Inflammatory macrophage treated with lipopolysaccharide for 1 hour (primary cell): ENCODE measurements at places on chromosomes 7 and 10.

DNA sequence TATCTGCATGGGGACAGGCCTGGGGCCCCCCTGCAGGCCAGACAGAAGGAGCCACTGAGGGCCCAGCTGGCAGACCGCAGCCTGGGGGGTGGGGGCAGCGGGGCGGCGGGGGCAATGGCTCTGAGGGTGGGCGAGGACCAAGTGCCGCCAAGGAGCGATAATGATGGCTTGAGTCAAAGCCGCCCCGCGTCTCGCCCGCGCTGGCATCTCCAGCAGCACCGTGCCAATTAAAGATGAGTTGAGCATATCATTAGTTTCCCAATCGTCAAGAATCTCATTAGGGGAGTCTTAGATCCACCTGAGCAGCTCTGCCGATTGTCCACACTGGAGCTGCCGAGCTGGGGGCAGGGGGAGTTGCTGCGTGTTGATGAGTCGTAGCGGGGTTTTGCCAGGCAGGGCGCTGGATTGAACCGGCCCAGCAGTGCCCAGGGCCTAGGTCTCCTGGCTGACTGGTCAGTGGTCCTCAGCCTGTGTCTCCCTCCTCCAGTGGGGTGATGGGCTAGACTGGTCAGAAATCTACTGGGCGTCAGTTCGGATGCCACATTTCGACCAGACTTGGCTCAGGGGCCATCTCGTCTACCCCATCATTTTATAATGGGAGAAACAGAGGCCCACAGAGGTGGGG is 41.0 kb upstream of the PSMG3 start:
- no peak for DNase-seq

- DNase-seq, result peak; percentile 11
These were observed 44.3 kb upstream of the ZC3HAV1 start for GRCh38 chr7:139153832-139154231.

DNA sequence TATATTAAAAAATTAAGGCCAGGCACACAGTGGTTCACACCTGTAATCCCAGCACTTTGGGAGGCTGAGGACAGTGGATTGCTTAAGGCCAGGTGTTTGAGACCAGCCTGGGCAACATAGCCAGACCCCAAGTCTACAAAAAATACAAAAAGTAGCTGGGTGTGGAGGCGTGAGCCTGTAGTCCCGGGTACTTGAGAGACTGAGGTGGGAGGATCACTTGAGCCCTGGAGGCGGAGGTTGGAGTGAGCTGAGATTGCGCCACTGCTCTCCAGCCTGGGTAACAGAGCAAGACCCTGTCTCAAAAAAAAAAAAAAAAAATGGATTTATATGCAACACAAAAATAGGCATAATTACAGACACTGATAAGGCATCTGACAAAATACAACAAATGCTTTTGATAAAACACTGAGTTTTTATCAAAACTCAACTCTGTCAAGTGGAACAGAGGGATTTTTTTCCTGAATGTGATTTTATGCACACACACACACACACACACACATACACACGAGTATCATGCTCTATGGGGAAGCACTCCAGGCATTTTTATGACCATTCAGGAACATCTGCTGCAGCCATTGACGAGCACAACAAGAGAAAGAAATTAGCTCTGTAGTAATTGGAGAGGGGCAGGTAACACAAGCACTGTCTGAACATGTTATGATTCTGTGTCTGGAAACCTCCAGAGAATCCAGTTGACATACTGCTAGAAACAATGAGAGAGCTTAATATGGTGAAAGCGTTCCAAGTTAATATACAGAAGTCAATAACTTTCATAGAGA is 193.1 kb downstream of the WDR37 start:
- no peak for DNase-seq

GRCh38 chr10:111578076-111578475 is 501.2 kb downstream of the ADRA2A start:
- DNase-seq, result no peak

GRCh38 chr10:4331150-4331549 is 494.9 kb upstream of the AKR1E2 start:
- DNase-seq, result no peak

DNA sequence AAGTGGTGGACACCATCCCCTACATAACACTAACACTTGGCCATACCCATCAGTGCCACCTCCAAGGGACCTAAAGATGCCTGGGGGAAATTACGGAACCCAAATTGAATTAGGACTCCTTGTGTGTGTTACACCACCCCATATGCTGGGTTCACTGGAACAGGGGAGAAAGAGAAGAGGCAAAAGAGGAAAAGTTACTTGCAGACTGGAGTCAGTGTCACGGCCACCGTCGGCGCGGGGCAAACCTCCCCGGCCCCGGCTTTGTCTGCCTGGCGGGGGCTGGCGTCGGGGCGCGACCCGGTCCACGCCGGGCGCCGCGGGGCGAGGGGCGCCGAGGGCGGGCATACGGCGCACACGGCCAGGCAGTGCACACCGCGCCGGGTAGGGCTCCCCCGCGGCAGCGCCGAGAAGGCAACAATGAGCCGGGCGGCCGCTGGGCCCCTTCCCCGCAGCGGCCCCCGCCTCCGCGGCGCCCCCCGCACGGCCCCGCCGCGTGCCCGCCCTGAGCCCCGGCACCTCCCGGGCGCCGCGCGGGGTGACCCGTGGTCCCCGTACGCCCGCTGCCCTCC is 171.1 kb downstream of the FAM107B start:
- no peak for DNase-seq

- DNase-seq, result no peak
These were observed 235.2 kb downstream of the MALRD1 start for GRCh38 chr10:19283786-19284185.

- DNase-seq, result no peak
These were observed 24.0 kb downstream of the ZEB1 start for GRCh38 chr10:31343009-31343408.

GRCh38 chr7:141324870-141325269 is 226.3 kb upstream of the AGK start:
- no peak for DNase-seq

GRCh38 chr7:113628948-113629847 is 289.6 kb downstream of the PPP1R3A start:
- DNase-seq, result no peak

GRCh38 chr7:127380479-127380878 is 12.0 kb downstream of the ZNF800 start:
- peak; percentile 13 for DNase-seq

DNA sequence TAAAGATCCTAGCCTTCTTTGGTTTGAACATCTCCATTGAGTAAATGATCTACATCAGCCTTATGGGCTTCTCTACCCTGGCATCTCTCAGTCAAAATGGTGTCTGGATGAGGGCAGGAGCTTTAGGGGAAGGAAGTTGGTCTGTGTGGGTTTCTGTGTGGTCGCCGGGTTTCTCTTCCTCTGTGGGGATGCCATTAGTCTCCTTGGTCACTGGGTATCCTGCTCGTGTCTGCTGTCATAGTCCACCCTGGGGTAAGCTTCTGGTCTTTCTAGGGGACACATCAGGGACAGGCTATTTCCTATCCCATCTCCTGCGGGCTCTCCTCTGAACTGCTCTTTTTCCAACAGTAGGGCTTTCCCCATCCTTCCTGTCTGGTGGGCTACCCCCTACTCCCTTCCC is 150.3 kb upstream of the NPY start:
- DNase-seq, result no peak

DNA sequence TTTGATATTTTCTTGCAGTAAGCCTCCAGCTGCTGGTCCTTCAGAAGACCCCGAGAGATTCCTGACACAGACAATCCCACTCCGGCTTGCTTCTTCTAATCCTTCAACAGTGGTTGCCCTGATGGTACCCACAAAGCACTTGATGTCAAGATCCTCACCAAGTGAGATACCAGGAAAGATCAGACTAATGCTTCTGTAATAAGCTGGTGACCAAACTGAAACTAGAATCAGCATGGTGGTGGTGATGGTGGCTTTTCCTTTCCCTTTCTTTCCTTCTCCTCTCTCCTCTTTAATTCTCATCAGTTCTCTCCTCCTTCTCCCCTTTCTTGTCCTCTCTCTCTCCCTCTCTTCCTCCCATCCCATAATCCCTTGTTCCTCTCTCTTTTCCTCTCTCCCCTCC is 25.8 kb upstream of the CASD1 start:
- DNase-seq, result no peak

DNA sequence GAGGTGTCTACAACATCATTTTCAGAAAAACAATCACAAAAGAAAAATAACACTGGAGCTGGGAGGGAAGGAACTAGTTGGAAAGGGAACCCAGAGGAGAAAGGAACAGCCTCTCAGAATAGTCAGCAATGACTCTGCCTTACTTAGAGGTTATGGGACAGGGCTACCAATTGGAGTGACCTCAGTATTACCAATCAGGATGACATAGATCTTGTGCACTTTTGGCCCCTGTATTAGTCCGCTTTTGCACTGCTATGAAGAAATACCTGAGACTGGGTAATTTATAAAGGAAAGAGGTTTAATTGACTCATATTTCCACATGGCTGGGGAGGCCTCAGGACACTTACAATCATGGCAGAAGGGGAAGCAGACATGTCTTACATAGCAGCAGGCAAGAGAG is 99.7 kb upstream of the SDK1 start:
- no peak for DNase-seq

GRCh38 chr10:112988839-112989406 is 38.9 kb downstream of the TCF7L2 start:
- no peak for DNase-seq

DNA sequence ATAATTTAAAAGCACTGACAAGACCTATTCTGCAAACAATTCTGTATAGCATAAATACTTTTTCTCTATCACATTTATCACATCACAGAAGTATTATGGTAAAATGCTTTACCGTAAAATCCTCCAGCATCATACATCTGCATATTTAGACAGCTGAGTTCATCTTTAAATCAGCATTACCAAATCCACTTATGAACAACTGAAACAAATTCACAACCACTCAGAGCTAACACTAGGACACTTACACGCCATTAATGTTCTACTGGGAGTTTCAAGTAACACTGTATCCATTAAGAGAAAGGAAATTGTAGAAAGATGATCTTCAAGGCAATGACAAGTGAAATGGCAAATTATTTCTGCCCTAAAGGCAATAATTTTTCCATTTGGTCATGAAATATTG is 105.7 kb upstream of the DKK1 start:
- DNase-seq, result no peak

- DNase-seq, result peak; percentile 16
These were observed 11.6 kb downstream of the LBX1 start for GRCh38 chr10:101217450-101218281.

DNA sequence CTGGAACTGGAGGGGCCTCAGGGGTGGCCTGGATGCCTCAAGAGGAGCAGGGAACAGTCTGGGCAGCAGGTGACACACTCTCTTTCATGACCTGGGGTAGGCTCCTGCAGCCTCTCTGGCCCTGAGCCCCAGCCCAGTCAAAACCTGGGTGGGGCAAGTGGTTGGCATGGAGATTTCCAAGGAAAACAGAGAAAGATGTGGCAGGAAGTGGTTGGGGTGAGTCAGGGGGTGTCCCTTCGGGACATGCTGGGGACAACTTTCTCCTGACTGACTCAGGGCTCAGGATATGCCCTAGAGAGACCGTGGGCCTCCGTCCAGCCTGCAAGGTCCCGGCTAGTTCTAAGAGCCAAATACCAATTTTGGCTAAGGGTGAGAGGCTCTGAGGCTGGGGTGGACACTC is 2.9 kb downstream of the AQP1 start:
- DNase-seq, result no peak

GRCh38 chr10:60023155-60023877 is 117.0 kb upstream of the CCDC6 start:
- no peak for DNase-seq

DNA sequence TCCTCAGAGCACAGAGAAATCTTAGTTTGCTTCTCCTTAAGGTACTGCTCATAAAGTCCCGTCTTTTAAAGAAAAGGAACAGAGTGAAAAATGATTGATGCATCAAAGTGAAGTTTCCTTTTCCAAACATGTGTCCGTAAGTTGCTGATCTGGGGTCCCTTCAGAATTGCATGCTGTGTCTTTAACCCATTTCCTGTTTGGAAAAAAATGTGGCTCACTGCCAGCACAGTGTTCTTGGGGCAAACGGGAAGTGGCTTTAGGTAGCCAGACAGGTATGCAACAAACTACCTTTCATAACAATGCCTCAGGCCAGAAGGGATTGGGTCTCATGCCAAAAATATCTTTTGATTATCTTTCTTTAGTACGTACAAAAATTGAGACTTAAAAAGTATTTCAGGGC is 50.9 kb downstream of the TFAM start:
- no peak for DNase-seq

GRCh38 chr7:10677668-10678232 is 295.9 kb upstream of the PHF14 start:
- DNase-seq, result no peak

DNA sequence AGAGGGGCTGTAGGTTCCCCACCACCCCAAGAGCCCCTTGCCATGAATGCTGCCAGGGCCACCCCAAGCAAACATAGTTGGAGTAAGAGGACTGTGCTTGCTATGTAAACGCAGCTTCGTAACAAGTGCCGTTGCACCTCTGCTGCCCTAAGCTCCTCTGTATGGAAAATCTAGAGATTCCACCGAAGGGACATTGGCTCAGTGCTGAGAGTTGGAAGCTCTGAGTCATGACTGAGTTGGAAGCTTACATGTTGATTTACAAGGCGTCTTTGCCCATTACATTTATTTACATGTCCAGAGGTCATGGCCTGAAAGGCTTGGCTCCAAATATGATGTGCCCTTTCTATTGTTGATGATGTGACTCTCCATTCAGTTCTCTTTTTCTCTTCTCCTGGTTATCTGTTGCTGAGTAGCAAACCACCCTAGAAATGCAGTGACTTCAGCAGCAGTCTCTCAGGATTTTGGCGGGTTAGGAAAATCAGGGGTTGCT is 233.1 kb upstream of the TCF7L2 start:
- DNase-seq, result no peak

DNA sequence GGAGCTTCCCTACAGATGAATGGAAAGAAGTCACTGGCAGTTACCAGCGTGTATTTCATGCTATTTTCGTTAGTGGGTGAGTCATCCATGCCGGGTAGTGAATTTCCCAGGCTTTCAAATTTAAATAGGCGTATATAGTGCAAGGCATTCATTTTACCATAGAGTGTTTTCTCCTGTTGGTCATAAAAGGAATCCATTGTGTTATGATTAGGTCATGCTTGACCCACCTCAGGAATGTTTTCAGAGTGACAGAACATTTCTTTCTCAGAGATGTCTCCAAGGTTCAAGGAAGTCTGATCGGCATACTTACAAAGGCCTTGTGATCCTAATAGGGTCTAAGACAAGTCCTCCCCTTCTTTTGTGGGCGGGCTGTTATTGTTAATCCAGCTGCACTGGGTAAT is 110.7 kb downstream of the AKR1D1 start:
- DNase-seq, result peak; percentile 43

DNA sequence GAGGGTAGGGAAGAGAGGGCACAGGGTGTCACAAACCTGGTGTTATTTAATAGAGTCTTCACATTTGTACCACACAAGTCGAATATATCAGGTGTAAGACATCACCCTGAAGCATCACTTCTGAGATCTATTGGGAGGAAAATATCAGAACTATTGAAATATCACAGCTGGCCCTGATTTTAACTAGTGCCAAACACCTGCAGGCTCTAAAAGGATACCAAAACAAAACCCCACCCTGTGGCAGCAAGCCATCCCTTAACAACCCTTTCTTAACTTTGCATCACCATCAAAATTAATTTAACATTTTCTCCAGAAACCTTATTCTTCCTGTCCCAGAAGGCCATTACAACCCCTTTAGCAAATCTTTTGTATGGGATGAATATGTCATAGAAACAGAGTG is 365.4 kb downstream of the SUGCT start:
- DNase-seq, result no peak

- no peak for DNase-seq
These were observed 108.8 kb upstream of the EEPD1 start for GRCh38 chr7:36044101-36044892.

GRCh38 chr7:105036217-105037168 is 22.5 kb downstream of the KMT2E start:
- no peak for DNase-seq
